Activated T-helper 1 cell treated with anti-CD3 and anti-CD28 coated beads, Interleukin-12 subunit alpha, Interleukin-12 subunit beta, Interleukin-2, Interleukin-4 antibody, amounts not matched to agents 30 ng/mL and 10 ng/mL and 1 ng/mL, durations not matched to agents 14 hours and 24 hours and 36 hours (primary cell): ENCODE measurements at places on chromosomes 7 and 10.
A peak's percentile ranks its signal among the peaks of the same experiment; 100 is the strongest.

DNA sequence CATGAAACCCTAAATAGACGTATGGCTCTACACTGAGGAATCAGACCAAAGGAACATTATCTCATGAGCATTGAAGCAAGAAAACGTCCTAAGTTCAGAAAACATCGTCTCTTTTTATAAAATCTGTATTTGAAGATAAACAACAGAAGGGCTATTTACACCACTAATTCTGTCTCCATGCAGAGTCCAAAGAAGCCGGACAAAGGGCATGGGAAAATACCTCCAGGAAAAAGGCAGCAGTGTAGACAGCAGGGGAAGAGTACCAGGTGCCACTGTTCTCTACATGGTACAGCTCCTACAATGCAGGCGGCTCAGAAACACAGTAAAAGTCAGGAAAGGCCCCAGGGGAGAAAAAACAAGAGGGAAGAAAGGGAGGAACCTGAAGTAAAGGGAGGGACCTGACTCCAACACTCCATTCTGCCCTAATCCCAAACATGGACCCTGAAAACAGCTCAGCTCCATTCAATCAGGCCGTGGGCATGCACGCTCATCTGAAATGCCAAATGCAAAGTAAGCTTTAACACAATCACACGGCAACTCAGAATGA lies 17.5 kb downstream of the FAM171A1 start:
- DNase-seq, result no peak

DNA sequence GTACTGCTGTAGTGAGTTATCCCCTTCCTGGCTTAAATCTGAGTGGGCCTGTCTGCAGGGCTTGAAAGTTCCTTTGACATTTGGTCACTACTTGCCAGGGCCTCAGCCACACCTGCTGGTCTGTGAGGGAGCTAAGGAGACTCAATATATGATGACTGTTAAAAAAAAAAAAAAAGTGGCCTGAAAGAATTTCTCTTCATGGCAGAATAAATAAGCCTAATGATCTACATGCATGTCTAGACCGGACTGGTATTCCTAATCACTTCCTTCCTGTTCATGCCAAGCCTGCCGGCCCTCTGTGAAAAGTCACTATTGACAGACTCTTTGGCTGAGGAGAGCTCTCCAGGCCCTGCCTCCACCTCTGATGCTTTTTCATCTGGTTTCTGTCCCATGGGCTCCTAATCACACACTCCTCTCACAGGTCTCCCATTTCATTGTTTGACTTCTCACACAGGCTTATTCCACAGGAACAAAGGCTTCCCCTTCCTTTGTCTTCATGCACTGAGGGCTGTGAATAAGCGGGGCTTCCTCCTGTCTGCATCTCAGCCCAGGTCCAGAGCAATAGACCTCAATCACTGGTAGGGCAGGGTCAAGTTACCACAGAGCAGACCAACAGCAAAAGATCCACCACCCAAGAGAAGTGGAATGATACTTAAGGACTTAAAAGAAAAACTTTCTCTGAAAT lies 99.1 kb upstream of the SEC61G start:
- no peak for DNase-seq

DNA sequence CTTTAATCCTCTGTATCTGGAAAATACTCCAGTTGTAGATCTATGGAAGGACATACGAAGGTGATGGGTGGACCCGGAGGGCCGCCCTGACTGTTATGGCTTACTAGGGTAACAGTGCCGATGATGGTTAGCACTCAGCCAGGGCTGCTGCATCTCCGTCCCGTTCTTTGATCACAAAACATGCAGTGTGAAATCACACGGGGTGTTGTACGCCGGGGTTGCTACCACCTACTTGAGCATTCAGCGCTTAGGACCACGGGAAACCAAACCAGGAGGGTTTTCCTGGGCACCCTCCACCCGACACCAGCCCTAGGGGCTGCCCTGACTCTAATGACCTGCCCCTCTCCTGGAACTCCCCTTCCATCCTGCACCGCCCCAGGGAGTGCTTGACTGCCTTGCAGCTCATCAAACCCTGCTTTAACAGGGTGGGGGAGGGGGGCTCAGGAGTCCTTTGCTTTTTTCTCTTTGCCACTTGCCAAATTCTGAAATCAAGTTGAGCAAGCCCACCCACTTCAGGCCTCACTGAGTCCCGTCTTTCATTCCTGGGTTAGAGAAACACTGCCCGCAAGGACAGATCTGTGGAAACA lies 20.4 kb downstream of the ZNF775 start:
- no peak for DNase-seq

DNA sequence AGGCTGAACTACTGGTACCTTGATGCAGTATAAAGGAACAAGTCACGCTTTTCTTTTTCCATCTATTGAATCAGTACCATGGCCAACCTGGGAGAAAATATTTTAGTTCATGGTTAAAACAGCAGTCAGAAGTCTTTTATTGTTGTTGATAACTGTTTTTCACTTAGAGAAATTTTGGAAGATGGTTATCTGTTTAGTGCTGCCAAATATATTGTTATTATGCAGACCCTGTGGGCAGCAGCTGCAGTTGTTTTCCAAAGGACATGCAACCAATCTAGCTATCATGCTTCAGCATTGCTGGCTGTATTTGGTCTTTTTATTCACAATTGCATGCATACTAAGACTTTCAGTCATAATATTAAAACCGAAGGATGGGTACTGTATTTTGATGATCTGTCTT lies 169.5 kb downstream of the BBS9 start:
- no peak for DNase-seq

DNA sequence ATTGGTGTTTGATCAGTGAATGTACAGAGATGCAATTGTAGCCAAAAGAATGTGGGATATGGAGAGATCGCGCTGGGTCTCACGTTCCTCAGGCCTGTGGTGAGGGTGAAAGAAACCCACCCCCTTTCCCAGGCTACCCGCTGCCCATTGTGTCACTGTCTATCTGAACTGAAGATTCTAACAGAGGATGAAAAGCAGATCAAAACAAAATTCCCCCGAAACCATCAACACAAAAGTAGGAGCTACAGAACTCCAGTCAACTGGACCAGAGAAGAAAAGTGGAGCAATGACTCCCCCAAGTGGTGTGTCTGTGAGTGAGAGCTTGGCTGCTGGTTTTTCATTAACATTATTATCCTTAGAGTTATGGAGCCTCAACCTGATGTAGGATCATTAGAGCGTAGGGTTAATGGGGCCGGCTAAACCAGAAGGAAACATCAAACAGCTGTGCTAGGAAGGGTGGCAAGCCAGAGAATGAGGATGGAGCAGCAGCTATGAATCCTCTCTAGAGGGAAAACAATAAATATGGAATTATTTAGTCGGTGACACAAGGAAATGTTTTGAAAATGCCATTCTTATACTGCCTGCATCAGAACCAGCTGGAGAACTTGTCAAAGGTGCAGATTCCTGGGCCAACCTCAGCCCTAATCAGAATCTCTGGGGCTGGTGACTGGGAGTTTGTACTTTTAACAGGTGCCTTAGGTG lies 38.3 kb downstream of the AKR1B1 start:
- no peak for DNase-seq

DNA sequence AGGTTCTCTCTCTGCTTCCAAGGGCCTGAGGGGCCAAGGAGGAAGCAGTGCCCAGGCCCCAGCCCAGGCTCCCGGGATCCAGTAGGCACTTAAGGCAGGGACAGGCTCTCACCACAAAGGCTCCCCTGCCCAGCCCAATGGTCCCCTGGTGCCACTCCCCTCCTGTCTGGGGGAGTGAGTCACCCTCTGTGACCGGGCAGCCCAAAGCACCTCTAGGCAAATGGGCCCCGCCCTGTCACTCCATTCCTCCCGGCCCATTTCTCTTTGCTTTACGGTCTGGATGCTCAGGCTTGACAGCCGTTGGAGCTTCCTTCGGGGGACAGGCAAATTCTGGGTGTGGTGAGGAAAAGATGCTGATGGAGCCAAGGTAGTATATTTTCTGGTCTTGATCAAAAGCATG lies at the start of gene CALHM3:
CALHM3 (minus strand) TSS at position 106 of the 400 bp plus-strand sequence. CDS start 208 bp downstream, outside the sequence.
- DNase-seq, result no peak

- peak; percentile 73 for DNase-seq
Measured at GRCh38 chr10:131885391-131886165, 15.2 kb upstream of the PPP2R2D start.

DNA sequence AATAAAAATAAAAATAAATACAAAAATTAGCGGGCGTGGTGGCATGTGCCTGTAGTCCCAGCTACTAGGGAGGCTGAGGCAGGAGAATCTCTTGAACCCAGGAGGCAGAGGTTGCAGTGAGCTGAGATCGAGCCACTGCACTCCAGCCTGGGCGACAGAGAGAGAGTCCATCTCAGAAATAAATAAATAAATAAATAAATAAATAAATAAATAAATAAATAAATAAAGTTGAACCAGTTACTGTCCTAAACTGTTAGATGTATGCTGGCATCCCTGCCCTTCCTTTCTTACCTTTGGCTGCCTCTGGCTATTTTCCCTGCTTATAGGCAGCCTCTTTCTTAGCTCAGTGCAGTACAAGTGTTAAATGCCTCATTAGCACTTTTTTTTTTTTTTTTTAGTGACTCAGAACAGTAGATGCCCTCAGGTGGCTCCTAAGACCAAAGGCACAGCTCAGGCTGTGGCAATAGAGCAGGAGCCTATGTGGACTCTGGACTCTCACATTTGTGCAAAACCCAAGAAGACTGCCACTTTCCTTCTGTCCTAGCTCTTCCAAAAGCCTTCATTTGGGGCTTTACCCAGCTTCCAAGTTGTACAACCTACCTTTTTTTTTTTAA lies 30.6 kb upstream of the CABCOCO1 start:
- no peak for DNase-seq

DNA sequence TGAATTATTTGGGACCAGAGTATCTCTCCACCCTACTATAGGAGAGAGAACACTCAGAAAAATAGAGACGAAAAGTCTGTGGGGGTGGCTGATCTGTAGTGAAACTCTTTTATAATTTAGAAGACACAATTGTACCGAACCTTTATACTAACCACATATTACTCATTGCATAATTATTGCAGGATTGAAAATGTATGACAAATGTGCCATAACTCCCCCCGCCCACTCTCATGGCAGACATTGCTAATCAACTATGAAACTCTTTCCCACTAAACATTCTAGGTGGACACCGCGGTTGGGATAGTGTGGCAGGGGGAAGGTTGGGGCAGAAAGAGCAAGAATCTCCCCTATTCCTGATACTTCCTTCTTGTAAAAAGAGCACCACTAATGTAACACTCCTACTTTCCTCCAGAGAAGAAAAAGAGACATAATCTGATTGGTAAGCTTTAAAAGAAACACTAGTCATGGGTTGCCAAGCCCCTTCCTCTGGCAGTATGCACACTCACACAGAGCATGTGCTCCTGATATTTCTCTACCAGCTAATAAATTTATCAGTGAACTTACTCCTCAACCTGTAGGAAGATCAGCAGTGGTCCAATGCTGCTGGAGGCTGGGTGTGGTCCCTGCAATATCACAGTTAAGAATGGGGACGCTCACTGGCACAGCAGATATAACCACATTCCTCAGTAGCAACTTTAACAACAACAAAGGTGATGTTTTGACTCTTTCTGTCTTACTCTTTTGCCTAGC lies 18.7 kb upstream of the ARID5B start:
- no peak for DNase-seq

DNA sequence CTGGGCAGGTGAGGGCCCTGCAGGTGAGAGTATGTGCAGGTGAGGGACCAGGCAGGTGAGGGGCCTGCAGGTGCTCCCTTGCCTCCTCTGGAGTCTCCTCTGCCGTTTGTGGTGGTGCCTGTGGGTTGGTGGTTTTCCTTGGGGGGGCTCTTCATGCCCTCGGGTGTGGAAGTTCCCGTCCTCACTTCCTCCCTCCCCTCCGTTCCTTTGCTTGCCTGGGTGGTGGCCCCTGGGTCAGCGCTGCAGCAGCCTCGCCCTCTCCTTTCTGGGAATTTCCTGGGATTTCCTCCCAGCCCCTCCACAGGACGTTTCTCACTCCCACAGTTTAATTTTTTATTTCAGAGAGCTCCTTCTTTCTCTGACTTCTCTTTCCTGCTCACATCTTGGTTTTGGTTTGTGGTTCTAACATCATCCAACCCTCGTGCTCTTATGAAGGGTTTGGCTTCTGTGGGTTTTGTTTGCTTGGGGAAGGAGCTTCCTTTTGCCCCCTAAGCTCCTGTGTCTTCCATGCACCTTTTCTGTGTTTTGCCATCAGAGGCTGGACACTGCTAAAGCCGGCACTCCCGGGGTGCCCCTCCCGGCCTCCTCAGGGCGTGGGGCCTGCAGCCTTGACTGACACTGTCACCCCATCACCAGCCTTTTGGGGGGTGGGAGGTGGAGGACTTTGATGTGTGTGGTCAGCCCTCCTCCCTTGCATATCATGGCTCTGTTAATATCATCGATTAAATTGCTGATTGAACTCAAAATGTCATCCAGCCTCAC lies 29.2 kb upstream of the ADGRA1 start:
- no peak for DNase-seq

- no peak for DNase-seq
Measured at GRCh38 chr10:69498711-69499471, 47.6 kb downstream of the TSPAN15 start.

DNA sequence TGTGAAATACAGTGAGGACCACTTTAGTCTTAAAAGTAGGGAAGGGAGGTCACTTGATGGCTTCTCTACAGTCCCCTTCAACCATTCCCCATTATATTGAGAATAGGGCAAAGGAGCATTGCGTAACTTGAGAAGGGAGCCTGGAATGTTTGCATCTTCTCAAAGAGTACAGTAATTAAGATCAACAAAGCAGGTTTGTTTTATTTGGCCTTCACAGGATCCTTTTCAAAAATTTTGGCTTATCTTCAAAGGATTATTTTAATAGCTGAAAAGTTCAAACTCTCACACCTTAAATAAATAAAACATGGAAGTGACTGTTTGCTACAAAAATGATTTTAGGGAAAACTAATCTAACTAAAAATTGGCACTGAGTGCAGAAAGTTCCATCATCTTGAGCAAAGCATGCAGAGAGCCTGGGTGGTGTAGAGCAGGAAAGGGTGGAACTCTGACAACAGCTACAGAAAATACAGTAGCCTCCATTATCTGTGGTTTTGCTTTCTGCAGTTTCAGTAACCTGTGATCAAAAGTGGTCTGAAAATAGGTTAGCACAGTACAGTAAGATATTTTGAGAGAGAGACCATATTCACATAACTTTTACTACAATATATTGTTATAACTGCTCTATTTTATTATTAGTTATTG lies 214.0 kb downstream of the MDFIC start:
- no peak for DNase-seq

GRCh38 chr7:24138343-24138742 lies 145.6 kb upstream of the NPY start:
- DNase-seq, result no peak

- no peak for DNase-seq
Measured at GRCh38 chr10:131031346-131031745, 280.2 kb downstream of the TCERG1L start.

- no peak for DNase-seq
Measured at GRCh38 chr10:86102451-86102850, 264.1 kb downstream of the GRID1 start.

DNA sequence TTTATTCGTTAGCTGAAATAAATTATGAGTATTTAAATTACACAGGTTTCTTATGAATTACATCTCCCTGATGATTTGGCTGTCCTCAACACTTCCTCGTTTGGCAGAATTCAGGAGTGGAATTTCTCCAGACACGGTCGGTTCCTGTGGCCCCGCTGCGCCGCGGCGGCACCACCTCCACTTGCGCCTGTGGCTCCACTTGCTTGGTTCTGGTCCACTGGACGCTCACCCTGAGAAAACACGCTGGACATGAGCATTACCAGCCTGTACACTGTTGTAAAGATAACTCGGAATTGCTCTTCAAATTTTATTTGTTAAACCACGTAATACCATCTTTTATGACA lies 85.3 kb downstream of the ZNF33B start:
- DNase-seq, result no peak

- DNase-seq, result no peak
Measured at GRCh38 chr7:1742555-1743303, 72.7 kb downstream of the ELFN1 start.
